ENCODE measurements at places on chromosomes 4 and X.
A peak's percentile ranks its signal among the peaks of the same experiment; 100 is the strongest.

GRCh38 chr4:102493257-102493656 is 7.9 kb upstream of the NFKB1 start:
- no peak for DNase-seq

- DNase-seq = no peak
Measured at GRCh38 chr4:69830560-69831269, 29.2 kb downstream of the SULT1E1 start.

- DNase-seq = no peak
Measured at GRCh38 chrX:30533266-30533665, 44.3 kb downstream of the TASL start.

GRCh38 chrX:17689971-17690409 is 47.3 kb upstream of the SCML1 start:
- peak; percentile 1 for DNase-seq

DNA sequence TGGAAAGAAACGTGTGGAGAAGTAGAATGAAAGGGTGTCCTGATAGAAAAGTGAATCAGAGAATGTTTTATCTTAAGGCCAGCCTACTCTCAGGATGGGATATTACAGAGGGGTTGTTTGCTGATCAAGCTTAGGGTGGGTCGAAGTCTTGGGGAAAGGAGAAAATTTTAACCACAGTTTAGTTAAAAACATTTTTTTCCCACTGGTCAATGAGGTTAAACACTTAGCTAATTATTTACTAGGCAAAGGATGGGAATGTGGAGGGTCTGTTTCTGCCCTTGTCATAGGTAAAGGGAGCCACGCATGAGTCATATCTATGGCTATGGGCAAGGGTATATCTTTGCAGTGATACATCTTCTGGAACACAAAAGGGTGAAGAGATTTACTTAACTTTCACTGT is 16.1 kb upstream of the SULT1E1 start:
- DNase-seq = no peak

DNA sequence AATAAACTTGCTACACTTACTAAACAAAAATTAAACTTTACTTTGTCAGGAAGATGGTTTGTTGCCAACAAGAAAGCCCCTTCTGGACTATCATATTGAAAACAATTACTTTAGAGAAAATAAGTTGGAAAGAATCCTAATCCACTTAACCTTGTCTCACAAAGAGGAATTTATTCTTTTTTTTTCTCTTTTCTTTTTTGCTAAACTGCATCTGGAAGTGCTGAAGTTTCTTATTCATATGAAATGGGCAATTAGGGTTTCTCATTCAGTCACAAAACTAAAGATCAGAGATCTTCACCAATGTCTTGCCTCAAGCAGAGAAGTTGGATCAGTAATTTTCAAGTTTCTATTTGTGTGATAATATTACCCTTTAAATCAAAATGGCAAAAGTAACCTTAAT is 234.9 kb upstream of the AMOT start:
- DNase-seq = no peak

DNA sequence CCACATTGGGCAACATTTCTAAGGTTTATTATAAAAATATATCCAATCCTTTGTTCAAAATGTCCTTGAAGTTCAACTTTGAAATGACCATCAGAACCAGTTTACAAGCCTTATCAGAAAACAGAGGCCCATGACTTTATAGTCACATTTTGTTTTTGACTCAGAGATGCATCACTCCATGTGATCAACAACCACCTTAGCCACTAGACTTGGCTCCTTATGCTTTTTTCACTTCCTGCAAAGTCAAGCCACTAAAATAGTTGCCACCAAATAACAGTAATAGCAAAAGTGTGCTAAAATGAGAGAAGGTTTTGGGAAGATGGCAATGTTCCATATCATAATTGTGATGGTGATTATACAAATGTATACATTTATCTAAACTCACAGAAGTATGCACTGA is 181.7 kb downstream of the MAML3 start:
- no peak for DNase-seq

DNA sequence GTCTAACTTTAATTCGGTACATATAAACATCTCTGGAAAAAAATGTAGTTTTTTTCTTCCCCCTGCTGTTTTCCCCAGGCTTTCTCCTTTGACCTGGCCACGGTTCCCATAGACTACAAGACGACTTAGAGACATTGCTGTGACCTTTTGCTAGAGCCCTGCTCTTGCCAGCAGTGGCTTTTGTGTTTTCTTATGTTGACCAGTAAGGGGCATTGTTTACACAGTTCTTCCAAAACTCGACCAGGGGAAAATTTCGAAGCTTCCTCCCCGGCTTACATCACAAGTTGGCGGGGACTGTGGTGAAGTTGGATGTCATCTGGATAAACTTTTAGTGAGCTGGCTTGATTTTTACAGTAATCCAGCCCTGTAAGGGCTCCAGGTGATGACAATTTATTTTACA is 9.3 kb downstream of the CCDC160 start:
- DNase-seq = no peak

- no peak for DNase-seq
Measured at GRCh38 chrX:21958916-21959315, 18.4 kb downstream of the SMS start.

- DNase-seq = no peak
Measured at GRCh38 chrX:135982860-135983259, 2.4 kb upstream of the SLC9A6 start.

DNA sequence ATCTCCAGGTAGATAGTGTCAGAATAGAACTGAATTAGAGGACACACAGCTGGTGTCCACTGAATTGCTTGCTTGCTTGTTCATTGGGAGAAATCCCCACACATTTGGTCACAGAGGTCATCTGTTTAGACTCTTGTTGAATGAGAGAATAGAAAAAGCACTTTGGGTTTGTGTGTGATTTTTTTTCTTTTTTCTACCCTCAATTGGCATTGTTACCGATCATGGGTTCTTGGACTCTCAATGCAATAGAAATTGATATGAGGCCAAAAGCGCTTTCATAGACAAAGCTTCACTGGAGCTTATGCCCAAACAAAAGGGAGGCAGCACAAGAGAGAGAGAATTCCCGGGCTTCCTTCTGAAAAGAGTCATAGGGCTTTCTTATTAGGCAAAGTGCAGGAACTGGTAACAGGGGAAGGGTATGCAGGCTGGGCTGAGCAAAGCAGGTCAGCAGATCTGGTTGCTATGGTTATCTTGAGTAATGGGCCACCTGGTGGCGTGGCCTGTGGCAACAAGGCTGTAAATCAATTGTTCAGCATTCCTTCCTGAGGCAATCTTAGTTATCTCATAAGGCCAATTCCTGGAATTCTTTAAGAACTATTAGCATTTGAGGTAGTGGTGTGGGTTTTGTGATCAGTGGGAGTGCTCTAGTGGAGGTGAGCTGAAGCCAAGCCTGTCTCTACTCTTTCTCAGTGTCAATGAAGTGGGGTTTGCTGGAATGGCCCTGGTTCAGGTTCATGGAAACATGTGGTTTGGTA is 5.3 kb upstream of the GPR82 start:
- DNase-seq = no peak

DNA sequence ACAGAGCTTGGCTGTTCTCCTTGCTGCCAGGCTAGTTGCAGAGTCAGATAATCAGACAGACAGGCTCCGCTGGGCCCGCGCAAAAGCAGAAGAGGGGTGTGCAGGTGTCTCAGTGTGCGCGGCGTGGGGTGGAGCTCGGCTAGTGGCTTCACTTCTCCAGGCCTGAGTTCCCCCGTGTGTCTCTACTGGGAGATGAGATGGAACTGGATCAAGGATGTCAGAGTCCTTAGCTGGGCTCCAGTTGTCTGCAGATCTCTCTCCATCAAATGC is 21.1 kb downstream of the HTRA3 start:
- no peak for DNase-seq

- no peak for DNase-seq
Measured at GRCh38 chr4:338759-339097, 1.1 kb downstream of the ZNF141 start.

- peak; percentile 39 for DNase-seq
Measured at GRCh38 chrX:150036181-150036580, 97.9 kb upstream of the EOLA2 start.

DNA sequence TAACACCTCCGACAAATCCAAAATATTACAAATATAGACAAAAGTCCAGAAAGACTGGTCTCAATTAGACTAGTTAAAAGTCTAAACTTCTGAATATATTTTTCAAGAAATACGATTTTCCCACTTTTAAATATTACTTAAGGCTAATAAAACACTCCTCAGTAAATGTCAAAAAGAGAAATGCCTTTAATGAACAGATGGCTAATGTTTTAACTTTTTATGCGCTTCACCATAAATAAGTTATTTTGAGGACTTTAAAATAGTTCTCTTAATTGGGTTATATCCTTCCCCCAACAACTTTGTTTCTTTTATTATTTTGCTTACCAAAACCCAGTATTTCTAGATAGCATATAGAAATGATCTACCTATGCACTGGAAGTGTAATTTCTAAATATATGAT is 201.4 kb downstream of the APBB2 start:
- no peak for DNase-seq

GRCh38 chrX:12946406-12946805 is 28.5 kb upstream of the TMSB4X start:
- no peak for DNase-seq

- no peak for DNase-seq
Measured at GRCh38 chr4:39014028-39014427, 18.2 kb downstream of the TMEM156 start.

- no peak for DNase-seq
Measured at GRCh38 chr4:83606898-83607297, 71.0 kb downstream of the GPAT3 start.

GRCh38 chrX:153488231-153488914 is 6.4 kb upstream of the BGN start:
- no peak for DNase-seq

- DNase-seq = no peak
Measured at GRCh38 chr4:173490817-173491528, 39.1 kb downstream of the HAND2 start.

DNA sequence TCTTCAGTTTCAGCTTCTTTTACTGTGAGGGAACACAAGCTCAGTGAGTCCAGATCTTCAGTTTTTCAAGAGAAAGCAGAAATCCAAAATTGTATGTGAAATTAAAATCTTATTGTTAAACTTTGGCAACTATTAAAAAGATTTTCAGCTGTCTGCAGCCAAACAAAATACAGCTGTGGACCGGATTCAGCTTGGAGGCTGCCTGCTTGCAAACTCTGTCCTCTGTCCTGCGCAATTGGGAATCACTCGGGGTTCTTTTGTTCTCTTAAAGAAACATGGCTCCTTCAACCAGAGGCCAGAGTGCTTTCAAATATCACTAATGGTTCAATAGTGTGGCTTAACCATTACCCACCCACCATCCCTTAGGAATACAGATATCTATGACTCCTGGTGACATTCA is 201.2 kb downstream of the CHIC2 start:
- DNase-seq = no peak

DNA sequence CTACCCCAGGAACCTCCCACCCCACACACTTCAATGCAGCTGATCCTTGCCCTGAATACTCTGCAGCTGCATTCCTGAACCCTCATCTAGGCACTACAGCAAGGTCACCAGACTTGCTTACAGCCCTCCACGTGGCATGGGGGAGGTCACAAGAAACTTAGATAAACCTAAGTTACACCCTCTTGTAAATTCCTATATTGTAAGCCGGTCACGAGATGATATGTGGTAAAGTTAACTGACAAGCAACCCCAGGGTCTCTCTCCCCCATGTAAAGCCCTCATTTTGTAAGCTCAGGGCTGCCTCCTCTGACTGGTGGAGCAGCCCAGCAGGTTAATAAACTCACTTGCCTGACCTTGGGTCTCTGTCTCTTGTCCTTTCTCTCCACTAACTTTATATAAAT is 570.7 kb downstream of the PCDH7 start:
- DNase-seq = no peak

DNA sequence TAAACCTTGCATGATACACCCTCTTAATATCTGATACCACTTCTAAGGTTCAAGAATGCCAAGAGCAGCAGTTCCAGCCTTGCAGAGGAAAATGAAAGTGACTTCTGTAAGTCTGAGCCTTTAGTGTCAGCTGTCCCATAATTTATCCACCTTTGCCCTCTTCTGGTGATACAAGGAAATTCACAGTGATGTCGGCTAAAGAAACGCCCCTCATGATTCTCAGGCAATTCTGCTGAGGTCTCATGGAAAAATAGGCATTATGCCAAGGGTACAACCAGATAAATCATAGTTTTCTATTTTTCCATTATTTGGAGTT is 172.2 kb upstream of the CXCL13 start:
- DNase-seq = no peak

DNA sequence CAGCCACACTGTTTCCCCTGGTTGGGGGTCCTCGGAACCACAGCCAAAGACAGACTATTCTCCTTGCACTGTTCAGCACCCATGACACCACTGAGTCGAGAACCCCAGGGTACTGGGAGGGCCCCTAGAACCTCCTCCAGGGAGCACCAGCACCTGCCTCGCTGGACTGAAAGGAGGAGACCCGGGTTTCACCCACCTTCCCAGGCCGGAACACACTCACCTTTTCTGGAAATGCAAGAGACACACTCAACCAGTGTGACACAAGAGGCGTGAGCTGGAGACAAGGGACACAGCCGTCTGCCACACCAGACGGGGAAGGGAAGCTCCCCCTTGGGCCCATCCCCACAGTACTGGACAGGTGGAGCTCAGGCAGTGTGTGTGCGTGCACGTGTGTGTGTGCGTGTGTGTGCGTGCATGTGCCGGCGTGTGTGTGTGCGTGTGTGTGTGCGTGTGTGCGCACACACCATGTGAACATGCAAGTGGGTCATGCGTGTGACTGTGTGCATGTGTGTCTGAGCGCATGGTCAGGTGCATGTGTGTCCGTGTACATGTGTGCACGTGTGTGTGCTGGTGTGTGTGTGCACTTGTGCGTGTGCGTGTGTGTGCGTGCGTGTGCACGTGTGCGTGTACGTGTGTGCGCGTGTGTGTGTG is 128.8 kb upstream of the NKX1-1 start:
- no peak for DNase-seq

DNA sequence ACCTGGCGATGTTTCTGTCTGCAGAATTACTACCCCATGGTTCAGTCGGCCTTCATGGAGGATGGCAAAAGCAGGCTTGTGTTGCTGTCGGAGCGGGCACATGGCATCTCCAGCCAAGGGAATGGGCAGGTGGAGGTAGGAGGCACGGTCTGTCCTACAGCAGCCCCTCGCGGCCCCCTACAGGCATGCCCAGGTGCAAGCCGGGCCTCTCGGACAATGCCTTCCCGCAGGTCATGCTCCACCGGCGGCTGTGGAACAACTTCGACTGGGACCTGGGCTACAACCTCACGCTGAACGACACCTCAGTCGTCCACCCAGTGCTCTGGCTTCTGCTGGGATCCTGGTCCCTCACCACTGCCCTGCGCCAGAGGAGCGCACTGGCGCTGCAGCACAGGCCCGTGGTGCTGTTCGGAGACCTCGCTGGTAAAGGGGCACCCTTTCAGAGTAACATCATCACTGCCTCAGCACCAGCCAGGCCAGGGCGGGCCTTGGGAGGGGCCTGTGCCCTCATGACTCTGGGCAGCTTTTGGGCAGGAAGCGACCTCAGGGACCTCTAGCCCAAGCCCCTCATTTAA is 29.5 kb upstream of the MRFAP1 start:
- DNase-seq = no peak

DNA sequence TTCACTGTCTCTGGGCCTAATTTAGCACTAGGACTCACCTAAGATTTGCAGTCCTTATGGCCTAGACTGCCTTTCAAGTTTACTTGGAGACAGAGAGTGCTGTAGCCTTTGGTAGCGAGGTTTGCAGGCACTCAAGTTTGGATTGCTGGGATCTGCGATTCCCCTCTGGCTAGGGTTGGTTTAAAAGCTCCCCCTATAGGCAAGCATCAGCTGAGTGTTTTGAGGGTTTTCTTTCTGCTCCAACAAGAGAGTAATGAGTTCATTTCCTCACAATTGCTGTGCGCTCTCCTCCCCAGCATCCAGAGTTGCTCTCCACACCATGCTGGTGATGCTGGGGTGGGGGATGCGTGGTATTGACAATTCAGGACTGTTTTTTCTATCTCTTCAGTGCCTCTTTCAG is 206.9 kb downstream of the GLUD2 start:
- no peak for DNase-seq

- no peak for DNase-seq
Measured at GRCh38 chr4:139171876-139172691, 4.9 kb downstream of the ELF2 start.

Measured in T1000 (cell line).